ENCODE measurements at places on chromosomes 5 and 9.
A peak's percentile ranks its signal among the peaks of the same experiment; 100 is the strongest.

DNA sequence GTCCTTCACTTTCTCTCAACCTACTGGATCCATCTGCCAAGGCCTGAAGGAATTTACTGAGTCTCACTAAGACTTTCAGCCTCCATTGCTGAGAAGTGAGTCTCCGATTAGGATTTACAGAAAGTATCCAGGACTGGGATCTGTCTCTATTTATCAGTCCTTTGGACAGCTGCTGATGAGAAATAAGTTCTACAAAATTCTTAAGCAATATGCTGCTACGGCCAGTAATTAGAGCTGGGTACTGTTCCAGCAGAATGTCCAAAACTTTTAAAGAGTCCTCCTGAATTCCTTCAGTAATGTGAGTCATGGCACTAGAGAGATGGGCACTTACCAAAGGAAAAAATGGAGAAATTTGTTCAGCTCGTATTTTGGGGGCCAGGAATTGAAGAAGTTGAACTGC, 5.9 kb downstream of the TEX10 start:
- no peak for DNase-seq

GRCh38 chr9:37986771-37987258, 82.2 kb downstream of the SHB start:
- DNase-seq = no peak

- no peak for DNase-seq
Measured at GRCh38 chr5:40551496-40552491, 127.9 kb upstream of the PTGER4 start.

- DNase-seq = no peak
Measured at GRCh38 chr5:58490402-58491050, 709 bp upstream of the GAPT start.

DNA sequence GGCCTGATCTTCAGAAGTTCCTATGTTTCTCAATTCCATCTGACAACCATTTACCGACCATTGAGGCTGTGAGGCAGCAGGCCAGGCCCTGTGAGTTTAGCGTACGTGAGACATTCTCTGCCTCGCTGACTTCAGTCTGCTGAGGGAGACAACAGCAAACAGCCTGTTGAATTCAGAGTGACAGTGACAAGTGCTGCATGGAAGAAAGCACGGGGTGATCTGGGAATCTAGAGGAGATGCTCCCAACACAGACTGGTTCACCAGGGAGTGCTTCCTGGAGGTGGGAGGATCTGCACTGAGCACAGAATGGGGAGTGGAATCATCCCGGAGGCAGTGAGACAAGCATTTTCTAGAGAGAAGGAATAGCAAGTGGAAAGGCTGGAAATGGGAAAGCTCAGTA, 10.0 kb upstream of the DDX41 start:
- DNase-seq = no peak

DNA sequence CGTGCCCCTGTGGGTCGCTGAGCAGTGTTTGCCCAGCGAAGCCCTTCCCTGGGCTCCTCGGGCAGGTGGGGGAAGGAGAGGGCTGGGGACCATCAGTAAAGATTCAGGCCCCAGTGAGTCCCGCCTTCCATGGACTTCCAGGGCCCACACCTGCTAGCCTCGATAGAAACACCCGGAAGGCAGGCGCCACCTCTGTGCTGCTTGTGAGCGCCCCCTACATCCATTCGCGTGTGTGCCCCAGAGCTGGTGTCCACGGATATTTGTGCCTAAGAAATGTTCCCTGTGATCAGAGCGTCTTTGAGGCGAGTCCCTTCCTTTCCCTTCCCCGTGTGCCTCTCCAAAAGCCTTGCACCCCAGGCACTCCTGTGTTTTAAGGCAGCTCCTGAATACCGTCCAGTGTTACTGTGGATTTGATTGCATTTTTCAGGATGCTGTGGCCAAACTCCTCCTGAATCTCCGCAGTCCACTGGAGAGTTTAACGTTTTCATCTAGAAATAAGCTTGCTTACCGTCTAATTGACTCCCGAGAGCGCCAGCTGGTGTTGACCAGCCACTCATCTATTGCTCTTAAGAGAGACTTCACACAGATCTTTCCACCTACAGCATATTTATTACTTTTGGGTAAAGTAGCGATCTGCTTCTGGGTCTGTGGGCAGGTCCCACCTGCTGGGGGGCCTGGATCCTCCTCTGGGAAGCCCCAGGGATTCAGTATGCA, 101.4 kb downstream of the COL5A1 start:
- no peak for DNase-seq

GRCh38 chr9:72304538-72304937, 60.5 kb downstream of the ZFAND5 start:
- DNase-seq = no peak

DNA sequence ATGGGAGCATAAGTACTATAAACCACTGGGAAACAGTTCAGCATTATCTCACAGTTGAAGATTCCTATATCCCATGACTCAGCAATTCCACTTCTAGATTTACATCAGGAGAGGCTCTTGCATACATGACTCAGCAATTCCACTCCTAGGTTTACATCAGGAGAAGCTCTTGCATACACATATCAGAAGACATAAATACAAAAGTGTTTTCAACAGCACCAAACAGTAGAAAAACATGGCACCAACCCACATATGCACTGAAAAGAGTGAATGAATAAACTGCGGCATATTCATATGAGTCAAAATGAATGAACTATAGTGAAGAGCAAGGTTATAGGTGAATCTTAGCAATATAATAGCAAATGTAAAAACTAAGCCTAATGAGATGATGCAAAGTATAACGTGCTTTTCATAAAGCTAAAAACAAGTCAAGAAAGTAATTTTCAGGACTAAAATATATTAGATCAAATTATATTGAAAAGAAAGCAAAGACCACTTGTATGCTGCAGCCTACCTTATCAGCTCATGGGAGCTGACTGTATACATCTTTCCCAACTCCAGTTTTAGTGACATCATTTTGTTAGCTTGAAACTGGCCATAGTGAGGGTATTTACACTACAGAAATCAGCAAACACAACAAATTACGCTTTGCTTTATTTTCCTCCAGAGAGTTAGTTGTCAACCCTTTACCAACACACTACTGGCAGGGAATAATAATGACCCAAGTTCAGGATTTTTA, 95.8 kb downstream of the ANKRD18B start:
- DNase-seq = no peak

DNA sequence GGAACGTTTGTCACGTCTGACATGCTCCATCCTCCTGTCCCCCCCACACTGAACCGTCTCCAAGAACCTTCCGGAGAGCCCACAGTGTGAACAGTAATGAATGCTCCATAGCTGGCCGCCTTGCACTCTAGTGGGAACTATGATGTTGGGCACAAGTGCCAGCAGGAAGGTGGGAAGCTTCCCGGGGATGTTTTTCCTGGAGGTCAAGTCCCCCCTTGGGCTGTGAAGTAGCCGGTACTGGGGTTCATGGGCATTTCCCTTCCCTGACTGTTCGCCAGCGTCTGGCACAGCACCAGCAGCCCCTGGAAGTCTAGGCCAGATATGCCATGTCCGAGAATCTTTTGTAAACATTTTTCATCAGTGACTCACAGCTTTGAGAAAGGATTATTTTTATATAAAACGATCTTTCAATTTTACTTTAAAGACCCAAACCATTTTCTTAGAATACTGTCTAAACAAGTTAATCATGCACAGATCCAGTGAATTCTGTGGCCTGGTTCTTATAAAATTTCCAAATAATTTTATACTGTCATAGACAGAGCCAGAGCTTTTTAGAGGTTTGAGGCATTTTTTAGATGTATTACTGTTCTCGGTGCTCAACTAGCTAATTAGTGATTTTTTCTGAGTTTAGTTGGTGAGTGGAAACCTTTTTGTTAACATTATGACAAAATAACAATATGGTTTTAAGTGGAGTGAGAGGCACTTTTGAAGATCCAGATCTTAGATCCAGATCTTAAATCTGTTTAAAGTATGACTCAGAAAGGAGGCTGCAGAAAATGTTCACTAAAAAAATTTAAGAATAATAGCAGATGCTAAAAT, 11.6 kb downstream of the ABL1 start:
- DNase-seq = no peak

DNA sequence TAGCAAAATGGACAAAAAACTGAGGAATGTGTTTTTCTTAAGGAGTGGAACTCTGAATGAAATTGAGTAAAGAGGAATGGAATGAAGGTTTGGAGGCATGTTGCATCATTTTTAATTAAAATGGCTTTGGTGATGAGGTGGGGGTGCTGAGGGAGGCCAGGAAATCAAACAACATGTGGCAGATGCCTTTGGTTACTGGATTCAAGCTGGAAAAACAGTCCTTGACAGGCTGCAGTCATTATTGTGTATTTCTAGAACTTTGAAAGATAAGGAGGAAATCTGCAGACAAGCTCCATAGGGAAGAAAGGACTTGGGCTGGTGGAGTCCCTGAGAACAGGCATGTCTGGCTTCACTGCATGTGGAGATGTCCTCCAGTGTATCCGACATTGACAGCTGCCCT, 203.5 kb upstream of the HAPLN1 start:
- no peak for DNase-seq

DNA sequence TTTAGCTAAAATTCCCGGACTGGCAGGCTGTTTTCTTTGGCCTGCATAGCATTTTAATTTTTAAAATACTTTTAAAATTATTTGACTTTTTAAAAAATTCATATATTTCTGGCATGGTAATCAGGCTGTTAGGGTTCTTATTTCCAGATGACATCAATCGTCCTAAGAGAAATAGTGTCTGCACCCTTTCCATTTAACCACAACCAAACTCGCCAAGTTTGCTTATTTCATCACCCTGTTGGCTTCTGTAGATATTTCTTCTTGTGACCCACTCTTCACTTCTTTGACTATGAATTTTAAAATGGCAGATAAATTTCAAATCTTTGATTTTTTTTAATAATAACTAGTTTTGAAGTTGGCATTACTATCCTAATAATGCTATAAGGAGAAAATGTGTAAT, 675.7 kb upstream of the FTMT start:
- DNase-seq = no peak

DNA sequence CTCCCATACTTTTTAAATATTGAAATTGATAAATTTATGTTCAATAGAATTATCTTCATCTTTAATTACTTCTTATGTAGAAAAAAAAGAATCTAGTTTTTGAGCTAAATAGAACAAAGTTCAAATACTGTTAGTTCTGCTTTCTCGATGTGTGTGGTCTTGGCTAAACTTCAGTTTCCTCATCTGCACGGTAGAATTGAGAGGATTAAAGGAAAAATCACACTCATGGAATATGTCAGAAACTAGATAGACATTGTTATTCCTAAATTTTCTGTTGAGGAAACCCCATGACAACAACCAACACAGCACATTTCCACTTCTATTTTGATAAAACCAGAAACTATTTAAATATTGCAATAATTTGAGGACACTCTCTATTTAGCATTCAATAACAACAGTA, 100.3 kb downstream of the MUSK start:
- DNase-seq = no peak

DNA sequence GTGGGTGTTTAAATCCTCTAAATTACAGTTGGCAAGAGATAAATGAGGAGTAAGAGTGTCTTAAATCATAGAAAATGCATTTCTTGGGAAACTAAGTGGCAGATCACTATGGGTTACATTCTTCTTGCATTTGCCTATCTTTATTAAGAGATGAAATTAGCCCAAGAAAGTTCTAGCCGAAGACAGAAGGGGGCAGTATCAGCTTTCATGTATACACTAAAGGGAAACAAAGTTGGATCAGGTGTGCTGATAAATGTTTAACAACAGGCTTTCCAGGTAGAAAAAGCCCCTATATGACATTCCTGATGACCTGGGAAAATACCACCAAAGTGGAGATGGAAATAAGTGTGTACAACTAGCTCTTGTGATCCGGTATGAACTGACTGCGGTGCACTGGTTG, 81.9 kb upstream of the TLR4 start:
- no peak for DNase-seq

- DNase-seq = no peak
Measured at GRCh38 chr9:34176089-34176488, 2.8 kb upstream of the UBAP1 start.

- DNase-seq = peak; percentile 17
Measured at GRCh38 chr5:10301842-10302610, 5.7 kb downstream of the CMBL start.

- DNase-seq = no peak
Measured at GRCh38 chr5:155729684-155730059, 597.3 kb upstream of the SGCD start.

DNA sequence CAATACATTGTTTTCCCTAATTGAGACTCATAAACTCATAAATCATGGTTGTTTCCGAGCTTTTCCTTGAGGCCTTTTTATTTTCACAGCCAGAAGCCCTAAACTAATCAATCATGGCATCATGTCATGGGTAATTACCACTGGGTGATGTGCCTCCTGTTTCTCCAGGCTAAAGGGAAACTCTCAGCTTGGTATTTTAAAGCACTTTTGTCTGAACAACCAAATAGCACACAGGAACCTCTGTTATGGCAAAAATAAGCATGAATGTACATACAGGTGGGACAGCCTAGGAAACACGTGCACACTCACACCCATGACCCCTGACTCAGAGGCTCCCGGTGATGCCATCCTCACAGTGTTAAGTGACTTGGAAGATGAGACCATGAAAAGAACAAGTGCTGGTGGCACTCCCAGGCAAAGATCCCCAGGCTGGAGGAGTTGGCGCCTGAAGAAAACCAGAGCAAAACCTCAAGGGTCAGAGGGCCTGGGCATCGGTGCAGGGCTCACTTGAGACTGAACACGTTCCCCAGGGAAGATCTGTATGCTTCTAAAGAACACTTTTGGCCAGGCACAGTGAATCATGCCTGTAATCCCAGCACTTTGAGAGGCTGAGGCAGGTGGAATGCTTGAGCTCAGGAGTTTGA, 154.3 kb downstream of the ROR2 start:
- DNase-seq = peak; percentile 27

DNA sequence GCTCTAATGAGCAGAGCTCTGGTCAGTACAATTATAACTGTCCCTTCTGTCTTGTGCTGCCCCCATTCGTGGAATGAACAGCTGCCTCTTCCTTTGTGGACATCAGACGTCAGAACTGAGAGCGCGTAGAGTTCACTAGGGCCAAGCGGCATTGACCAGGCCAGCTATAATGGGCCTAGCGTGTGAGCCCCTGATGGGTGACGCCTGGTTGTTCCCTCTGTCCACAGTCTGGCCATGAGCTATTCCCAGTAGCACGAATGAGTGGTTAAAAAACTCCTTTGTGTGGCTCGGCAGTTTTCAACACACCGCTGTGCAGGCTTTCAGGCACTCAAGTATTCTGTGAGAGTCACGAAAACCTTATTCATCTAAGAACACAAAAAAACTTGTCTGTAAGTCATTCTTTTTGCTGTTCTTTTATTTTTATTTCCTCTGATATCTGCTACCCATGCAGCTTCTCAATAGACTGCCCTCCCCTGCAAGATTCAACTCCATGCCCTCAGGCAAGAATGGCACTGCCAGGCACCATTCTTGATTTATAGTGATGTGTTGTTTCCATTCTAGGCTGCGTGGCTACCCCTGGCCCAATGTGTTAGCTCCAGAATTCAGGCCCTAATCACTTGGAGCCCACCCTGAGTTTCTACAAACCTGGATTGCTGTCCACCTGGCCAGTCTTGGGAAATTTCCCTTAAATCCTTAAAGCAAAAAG, 52.5 kb downstream of the ANKDD1B start:
- no peak for DNase-seq

- peak; percentile 24 for DNase-seq
Measured at GRCh38 chr5:17860660-17861315, 226.5 kb downstream of the TAF11L14 start.

Data from SHP77 (cell line).